ENCODE measurements at places on chromosomes 4 and X.

DNA sequence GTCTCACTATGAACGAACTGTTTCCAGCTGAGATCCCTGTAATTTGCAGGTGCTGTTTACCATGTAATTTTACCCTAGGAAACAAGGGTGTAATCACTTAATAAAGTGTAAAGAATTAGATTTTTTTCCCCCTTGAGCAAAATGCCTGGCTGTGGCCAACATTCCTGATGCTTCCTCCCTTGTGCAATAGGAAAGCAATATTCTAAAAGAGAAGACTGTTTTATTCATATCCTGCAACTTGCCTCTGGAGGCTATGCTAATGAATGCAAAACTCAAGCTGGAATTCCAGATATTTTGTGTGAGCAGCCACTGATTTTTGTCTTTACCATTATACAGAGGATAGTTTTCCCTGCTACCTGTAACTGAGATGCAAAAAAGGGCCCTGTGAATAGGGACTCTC, 98.0 kb downstream of the AWAT2 start:
- DNase-seq, result no peak

- no peak for DNase-seq
These were observed 39.4 kb downstream of the STIM2 start for GRCh38 chr4:26899991-26900390.

DNA sequence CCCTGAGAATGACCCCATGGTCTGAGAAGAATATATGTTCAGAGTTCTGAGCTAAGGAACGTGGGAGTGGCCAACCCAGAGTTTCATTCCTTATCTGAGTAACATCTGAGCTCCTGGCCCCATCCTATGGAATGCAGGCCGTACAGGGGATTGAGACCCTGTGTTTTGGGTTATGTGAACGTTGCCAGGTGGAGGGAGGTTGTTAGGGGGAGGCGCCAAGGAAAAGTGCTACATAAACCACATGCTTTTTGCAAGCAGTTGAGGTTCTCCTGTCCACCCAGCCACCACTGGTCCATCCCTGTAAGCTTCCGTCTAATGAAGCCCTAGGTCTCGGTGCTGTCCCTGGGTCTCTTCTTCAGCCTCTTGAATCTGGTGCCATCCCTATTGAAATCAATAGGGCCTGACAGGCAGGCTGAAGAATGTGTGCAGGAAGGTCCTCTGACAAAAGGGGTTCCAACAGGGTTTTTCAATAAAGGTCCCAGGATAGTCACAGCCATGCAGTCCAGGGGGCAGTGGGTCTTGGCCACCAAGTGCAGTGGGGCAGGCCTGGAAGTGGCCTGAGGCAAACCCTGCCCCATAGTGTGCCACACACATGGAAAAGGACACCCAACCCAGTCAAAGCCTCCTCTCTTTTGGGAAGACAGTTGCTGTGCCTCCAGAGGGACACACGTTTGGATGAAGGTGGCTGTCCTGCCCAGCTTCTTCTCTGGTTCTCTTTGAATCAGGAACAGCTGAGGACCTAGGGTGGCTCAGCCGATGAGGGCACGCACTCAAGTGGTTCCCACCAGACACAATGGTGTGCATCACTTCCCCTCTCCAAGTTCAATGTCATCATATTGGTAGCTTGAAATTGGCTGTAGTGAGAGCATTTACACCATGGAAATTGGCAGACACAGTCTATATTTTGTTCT, 53.5 kb downstream of the HTRA3 start:
- DNase-seq, result no peak

GRCh38 chr4:24928708-24929107, 15.9 kb upstream of the CCDC149 start:
- no peak for DNase-seq

GRCh38 chr4:52106191-52106590, 55.1 kb downstream of the SPATA18 start:
- DNase-seq, result no peak

GRCh38 chrX:87140800-87141483, 376.7 kb upstream of the KLHL4 start:
- no peak for DNase-seq

DNA sequence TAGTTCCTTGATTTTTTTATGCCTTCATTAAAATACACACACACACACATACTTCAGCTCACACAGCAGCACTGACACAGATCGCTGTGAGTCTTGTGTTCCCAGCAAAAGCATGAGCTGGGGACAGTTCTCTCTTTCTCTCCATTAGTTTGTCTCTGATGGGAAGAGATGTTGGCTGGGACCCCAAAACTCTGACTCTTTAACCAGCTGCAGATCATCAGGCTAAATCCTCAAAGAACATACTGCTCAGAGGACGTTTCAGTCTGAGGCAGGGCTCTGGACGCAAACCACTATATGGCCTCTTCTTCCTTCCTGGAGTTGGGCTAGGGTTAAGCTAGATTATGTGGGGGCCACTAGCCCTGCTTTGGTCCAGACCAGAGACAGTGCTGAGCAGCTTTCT, 109.6 kb downstream of the NHSL2 start:
- DNase-seq, result no peak

DNA sequence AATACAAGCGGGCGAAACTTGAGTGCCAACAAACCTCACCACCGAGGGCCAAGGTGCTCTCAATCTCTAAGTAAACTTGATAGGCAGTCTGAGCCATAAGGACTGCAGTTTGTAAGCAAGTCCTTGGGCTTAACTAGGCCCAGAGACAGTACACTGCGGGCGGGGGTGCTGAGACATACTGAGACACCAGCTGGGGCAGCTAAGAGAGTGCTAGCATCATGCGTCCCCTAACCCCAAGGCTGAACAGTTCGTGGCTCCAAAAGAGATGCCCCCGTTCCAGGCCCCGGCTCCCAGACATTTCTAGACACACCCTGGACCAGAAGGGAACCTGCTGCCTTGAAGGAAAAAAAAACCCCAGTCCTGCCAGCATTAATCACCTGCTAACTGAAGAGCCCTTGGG, 126.8 kb upstream of the PRDX4 start:
- DNase-seq, result no peak

GRCh38 chr4:16894406-16894805, 4.0 kb downstream of the LDB2 start:
- no peak for DNase-seq

DNA sequence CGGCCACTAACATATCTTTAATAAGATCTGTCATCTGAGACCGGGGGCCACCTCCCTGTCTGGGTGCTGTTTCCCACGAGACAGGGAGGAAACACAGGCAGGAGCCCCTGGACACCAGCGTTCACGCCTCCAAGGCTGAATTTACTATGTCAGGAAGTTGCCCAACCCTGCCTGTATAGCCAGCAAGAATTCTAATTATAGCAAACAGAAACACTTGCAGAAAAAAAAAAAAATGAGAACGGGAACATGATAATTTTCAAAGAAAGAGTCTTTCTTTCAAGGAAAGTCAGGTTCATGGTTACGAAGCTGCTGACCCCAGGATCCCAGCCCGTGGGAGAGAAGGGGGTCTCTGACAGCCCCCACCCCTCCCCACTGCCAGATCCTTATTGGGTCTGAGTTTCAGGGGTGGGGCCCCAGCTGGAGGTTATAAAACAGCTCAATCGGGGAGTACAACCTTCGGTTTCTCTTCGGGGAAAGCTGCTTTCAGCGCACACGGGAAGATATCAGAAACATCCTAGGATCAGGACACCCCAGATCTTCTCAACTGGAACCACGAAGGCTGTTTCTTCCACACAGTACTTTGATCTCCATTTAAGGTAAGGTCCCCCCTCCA, at the start of gene IL3RA:
Gene IL3RA (plus strand): TSS at position 455 of the 613 bp plus-strand sequence. CDS start 4,981 bp downstream, outside the sequence.
- no peak for DNase-seq

DNA sequence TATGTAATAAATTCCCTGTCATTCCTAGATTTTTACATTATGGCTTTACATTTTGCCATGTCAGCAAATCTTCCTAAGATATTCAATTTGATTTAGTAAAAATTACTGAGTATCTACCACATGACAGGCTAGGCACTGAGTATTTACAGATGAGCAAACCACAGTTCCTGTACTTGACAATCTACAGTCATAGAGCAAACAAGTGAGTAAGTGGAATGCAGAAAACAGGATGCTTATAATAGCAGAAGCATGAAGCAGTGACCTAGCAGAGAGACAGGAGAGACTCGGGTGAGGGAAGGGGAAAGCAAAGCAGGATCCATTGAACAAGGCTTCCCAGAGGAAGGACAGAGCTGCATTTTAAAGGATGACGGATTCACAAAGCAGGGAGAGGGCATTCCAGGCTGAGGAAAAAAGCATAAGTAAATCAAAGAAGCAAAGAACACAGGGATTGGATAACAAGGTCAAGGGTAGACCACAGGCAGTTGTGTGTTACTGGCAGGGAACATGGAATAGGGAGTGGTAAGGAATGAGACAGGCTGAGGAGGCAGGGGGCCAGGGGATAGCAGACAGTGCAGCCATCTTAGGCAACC, 124.7 kb upstream of the C1QTNF7 start:
- peak; percentile 79 for DNase-seq

DNA sequence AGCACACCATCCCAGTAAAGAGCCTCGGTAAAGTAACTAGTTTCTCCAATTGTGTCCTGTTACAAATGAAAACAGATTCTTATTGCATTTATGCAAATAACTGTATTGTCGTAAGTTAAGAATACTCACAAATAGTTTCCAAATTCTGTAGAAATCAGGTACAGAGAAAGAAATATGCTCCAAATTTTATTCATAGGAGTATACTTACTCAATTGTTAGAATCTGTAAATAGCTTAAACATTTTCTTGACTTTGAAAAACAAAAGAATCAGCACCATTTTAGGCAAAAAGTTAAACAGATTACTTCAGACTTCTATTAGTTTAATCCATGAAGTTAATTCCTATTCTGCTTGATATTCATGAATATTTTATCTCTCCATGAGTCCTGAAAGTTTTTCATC, 10.7 kb downstream of the CNGA1 start:
- no peak for DNase-seq

DNA sequence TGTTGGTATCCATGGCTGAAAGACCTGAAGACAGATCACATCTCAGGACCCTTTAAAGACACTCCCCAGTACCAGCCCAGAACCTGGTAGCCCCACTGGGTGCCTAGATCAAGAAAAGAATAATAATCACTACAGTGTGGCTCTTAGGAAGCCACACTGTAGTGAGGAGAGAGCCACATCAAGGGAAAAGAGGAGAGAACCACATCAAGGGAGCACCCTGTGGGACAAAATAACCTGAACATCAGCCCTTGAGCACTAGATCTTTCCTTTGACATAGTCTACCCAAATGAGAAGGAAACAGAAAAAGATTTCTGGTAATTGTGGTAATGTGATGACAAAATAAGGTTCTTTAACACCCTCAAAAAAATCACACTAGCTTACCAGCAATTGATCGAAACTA, 15.3 kb downstream of the RTL3 start:
- DNase-seq, result no peak

GRCh38 chrX:86263526-86263925, 115.3 kb downstream of the DACH2 start:
- DNase-seq, result no peak

- DNase-seq, result no peak
These were observed 109.2 kb upstream of the PCDH18 start for GRCh38 chr4:137641544-137641943.

DNA sequence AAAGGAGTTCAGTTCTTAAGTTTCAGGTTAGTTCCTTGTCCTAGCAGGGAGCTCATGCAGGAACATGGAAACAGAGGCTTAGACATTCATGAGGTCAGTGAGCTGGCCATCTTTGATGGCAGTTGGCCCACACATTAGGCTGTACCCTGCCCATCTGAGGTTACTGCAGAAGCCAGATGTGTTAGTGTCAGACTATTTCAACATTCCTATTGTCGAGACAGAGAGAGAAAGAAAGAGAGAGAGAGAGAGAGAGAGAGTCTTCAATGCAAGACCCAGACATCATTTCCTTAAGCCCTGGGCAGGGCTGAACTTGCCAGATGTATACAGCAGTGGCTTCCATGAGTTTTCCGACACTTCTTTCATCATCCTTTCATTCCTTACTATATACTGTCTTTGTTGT, 91.3 kb downstream of the PPP1R2C start:
- no peak for DNase-seq

DNA sequence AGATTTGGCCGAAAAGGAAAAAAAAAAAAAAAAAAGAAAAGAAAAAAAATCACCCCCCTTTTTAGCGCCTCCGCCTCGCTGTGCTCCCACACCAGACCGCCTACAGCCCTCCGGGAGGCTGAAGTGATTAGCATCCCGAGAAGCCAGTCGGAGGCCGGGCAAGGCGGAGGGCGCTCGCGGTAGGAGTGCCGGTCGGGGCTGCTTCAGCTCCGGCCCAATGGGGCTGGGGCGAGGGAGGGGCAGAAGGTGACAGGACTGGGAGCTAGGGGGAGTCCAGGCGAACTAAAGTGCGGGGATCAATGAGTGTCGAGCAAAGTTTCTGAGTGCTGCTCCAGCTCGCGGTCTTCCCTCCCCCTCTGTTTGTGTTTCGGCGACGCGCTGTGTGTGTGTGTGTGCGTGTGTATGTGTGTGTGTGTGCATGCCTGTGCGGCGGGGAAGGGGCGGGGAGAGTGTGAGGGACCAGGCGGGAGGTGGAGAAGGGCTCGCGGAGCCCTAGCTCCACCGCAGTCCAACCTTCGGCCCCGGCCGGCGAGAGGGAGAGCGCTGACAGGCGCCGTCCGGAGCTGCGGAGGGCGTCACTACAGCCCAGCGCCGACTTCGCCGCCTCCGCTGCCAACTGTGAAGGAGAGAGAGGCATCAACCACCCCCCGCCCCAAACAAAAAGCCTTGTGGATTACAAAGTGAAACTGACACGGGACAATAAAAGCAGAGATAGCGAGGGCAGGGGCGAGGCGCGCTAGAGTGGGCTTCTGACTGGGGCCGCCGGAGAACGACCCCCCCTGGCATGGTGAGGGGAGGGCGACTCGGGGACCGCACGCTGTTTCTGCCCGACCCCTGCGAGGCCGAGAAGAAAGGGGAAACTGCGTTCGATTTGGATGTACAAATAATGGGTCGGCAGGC, at the start of gene FAT4:
Gene FAT4 (plus strand): TSS at position 280 of the 900 bp plus-strand sequence. CDS start 1,457 bp downstream, outside the sequence.
- peak; percentile 91 for DNase-seq

DNA sequence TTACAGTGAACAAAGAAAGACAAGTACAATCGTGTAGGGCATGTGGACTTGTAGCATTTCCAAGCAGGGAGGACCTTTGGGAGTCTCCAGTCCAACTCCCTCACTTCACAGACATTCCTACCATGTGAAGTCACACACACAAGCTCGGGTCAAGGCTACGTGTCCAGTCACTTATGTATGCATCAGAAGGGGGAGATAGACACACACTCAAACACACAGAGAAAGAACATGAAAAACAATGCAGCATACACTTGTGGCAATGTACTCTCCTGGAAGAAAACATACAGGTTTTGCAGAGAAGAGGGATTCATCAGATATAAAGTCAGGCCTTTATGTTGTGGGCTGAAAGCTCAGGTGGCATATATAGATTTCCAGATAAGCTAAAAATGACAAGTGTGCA, 136.1 kb upstream of the MID1 start:
- peak; percentile 76 for DNase-seq

DNA sequence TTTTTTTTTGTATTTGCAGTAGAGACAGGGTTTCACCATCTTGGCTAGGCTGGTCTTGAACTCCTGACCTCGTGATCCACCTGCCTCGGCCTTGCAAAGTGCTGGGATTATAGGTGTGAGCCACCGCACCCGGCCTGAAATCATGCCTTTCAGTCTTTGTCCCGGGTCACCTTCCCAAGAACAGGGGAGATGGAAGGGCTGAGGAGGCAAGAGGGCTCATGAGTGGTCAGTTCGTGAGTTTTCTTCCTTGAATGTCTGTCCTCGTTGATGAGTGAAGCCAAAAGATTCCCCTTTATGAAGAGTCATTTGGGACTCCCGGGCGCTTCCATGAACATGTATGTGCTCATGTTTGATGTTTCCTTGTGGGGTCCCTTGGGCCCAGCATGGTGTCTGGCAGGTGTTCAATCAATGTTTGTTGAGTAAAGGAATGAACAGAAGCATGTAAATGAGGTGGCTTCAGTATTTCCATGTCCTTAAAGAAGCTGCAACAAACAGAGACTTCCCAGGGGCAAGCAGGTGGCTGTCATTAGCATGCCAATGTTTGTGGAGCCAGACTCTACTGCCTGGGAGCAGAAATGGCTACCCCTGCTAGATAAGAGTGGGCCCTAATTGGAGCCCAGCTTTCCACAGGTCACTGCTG, 3.4 kb upstream of the SEPTIN6 start:
- no peak for DNase-seq

Measured in kidney glomerular epithelial cell (primary cell).